H1 (cell line): ENCODE measurements at places on chromosomes 7 and 10.
A peak's percentile ranks its signal among the peaks of the same experiment; 100 is the strongest.

DNA sequence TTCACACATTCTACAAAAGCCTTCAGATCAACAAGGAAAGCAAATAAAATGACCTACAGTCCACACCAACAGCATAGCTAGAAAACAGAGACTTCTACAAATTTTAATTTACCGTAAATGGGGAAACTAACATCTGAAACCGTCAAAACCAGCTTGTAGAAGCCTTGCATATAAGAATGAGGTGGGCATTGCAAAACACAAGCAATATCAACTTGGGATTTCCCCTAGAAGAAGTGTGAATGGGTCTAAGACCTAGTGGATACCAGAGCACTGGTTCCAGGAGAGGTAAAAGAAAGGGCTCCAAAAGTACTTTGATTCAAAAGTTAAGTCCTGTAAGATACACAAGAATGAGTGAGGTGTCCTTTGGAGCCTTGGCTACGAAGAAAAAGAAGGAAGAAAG is 18.7 kb downstream of the RTKN2 start:
- no peak for DNase-seq

GRCh38 chr7:148747274-148747673 is 48.6 kb downstream of the CUL1 start:
- DNase-seq: peak; percentile 68

GRCh38 chr10:76892766-76893479 is 744.7 kb downstream of the KCNMA1 start:
- DNase-seq: no peak

- DNase-seq: no peak
These were observed 1012.4 kb upstream of the C7orf33 start for GRCh38 chr7:147578196-147578595.

- DNase-seq: no peak
These were observed 23.6 kb downstream of the BZW2 start for GRCh38 chr7:16669581-16669980.

GRCh38 chr7:96199421-96199820 is 122.5 kb downstream of the SLC25A13 start:
- DNase-seq: no peak

- DNase-seq: no peak
These were observed 758.3 kb downstream of the KCNMA1 start for GRCh38 chr10:76879116-76879913.

- DNase-seq: no peak
These were observed 30.0 kb downstream of the MGMT start for GRCh38 chr10:129497013-129497412.

GRCh38 chr7:155107126-155107525 is 37.0 kb downstream of the HTR5A start:
- no peak for DNase-seq

DNA sequence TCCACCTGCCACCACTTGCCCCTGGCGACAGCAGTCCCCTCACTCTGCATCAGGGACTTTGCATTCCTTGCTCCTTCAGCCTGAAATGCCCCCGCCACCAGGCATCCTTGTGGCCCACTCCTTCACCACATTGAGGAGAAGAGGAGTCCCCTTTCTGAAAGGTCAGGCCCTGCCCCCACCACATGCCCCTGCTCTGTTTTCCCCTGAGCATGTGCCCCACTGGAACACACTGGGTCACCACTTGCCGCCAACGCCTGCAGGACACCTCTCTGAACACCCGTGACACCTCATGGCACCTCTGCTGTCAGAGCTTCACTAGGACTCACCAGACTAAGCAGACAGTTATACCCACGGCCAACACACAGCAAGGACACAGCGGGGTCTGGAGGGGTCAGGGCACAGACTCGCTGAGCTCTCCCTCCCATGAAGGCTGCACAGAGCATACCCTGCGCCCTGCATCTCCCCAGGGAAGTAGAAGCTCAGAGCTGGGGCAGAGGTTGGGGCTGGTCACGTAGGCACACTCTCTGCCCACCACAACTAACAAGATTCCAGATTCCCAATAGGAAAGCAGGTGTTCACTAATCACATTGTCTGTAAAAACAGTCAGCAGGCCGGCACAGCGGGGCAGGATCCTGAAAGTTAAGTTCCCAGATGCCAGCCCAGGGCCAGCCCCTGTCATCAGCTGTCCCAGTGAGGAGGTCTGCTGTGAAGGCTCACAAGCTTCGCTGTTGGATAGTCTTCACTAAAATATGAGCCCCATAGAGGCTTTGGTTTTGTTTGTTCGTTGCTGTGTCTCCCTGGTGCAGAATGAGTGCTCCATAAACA is 5.8 kb upstream of the AOC1 start:
- no peak for DNase-seq

GRCh38 chr10:132898391-132899053 is 43.8 kb downstream of the CFAP46 start:
- DNase-seq: no peak

- DNase-seq: no peak
These were observed 39.0 kb downstream of the STK17A start for GRCh38 chr7:43621729-43622448.

- no peak for DNase-seq
These were observed 100.0 kb upstream of the PRR15 start for GRCh38 chr7:29463504-29464158.

GRCh38 chr10:73998929-73999691 is 1.2 kb downstream of the VCL start:
- peak; percentile 68 for DNase-seq

DNA sequence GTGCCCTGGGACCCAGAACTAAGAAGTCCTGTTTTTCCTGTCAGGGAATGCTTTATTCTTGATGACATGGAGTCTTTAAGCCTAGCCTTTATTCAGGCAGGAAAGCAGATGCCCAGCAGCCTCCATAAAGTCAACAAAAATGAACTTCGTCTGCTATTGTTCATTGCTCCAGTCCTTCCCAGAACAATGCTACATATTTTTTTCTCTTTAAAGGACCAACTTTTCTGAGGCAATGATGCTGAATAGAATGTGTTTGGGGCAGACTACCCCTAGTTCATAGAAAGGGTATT is 47.6 kb upstream of the PDCD4 start:
- no peak for DNase-seq

DNA sequence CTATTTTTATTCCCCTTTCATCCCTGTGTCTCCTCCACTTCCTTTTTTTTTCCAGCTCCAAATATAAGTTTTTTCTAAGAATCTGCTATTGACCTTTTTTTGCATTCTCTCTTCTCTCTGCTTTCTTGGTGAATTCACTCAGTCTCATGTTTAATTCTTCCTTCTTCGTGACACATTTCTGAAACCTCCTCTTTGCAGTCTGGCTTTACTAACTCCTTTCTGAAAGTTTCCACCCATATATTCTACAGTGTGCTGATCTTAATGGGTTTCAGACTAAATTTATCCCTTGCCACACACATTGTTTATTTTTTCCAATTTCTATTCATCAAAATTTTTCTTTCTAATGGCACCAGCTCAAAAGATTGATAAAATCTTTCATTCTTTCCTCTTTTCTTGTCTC is 47.8 kb upstream of the CALD1 start:
- no peak for DNase-seq

GRCh38 chr10:126924915-126925300 is 19.7 kb downstream of the DOCK1 start:
- DNase-seq: no peak

- no peak for DNase-seq
These were observed 120.8 kb upstream of the PCBD1 start for GRCh38 chr10:71009126-71009525.

- DNase-seq: no peak
These were observed 65.9 kb downstream of the CREB3L2 start for GRCh38 chr7:137935884-137936508.
